ENCODE measurements at places on chromosomes 3 and 15. TPM values are rescaled to one million over a fixed set of nuclear protein-coding genes. Genes with fewer than 3 reads are reported as not detected.

- DNase-seq = no peak
Observed at GRCh38 chr15:90241343-90242192, 7.6 kb downstream of the GDPGP1 start.

GRCh38 chr3:51382947-51383578, 2.0 kb upstream of the MANF start:
- DNase-seq = no peak

DNA sequence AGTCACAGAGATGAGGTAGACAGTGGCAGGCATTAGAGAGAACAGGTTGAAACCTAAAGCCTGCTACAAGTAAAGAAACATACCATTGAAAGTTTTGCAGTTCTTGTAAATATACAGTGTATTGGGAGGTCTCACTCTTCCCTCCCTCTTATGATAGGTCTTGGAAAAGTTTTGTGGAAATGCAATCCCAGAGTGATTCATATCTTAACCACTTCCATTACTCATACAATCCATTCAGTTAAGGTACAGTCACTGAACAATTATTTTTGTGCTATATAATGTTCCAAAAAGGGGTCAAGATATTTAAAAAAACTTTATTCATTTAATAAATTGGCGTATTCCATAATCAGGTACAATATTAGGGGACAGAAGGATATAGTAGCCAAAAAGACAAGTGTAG, 737.7 kb upstream of the ALCAM start:
- peak; percentile 30 for DNase-seq

GRCh38 chr15:41241221-41241964, 10.3 kb downstream of the CHP1 start:
- DNase-seq = no peak

- no peak for DNase-seq
Observed at GRCh38 chr3:7847021-7847420, 654.6 kb upstream of the LMCD1 start.

GRCh38 chr3:177080122-177080521, 117.2 kb downstream of the TBL1XR1 start:
- no peak for DNase-seq

DNA sequence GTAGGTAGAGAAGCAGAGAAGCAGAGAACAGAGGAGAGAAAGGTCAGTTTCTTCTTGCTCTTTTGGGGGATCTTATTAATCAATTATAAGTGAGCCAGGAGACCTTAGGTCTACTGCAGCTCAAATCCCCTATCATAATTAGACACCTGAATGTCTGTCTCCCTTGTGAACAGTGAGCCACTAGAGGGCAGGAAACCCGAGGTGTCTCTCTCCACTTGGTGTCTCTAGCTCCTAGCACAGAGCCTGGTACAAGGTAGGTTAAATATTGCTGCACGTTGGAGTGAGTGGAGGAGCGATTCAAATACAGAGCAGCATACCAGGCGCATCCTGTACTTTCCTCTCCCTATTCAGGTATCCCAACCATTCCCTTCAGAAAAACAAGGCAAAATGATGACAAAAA, 2.0 kb upstream of the ST8SIA2 start:
- DNase-seq = no peak

- no peak for DNase-seq
Observed at GRCh38 chr3:190414297-190414696, 26.3 kb downstream of the CLDN16 start.

GRCh38 chr3:145177828-145178227, 983.2 kb downstream of the PLOD2 start:
- no peak for DNase-seq

DNA sequence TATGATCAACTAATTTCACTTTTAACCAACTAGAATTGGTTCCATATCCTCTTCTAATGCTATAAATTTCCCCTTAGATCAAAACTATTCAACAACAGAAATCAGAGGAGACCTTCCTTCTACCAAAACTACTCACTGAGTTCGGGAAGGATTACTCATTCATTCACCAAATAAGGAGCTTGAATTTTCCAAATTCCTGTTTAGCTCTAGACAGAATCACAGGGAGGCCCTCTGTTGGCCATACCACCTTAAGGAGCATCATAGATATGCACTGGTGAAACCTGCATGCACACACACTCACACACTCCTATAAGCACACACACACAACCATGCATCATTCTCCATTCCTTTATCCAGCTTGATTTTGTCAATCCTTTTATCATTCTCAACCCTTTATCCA, 49.0 kb downstream of the SUCLG2 start:
- DNase-seq = peak; percentile 30

DNA sequence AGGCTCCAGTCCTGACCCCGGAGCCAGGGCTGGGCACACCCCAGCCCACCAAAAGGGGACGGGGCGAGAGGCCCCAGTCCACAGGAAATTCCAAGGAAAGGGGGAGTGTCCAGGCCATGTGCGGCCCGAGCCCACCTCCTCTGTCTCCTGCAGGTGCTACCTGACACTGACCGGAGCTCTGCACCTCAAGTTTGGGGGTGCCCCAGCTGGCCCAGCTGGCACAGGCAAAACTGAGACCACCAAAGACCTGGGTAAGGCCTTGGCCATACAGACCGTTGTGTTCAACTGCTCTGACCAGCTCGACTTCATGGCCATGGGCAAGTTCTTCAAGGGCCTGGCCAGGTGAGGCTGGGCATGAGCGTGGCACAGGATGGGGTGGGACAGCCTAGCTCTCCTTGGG, 44.9 kb downstream of the DNAH1 start:
- no peak for DNase-seq

The CALML4 gene
- 0.47 TPM for polyA plus RNA-seq

The MFAP1 gene
- 13.1 TPM for polyA plus RNA-seq

The SEMA3F gene
- 11.4 TPM for polyA plus RNA-seq

Measured in BJ (cell line).